Fibroblast of lung (primary cell): ENCODE measurements at places on chromosomes 4 and X. TPM values are rescaled to one million over a fixed set of nuclear protein-coding genes. Genes with fewer than 3 reads are reported as not detected.

TEC gene
- total RNA-seq = 1.5 and 5.3 TPM in 2 replicates

- H3K4me3 ChIP-seq = no peak overlapping the region
- H3K36me3 ChIP-seq = no peaks in the 10 kb centered on the region
These were observed 55.2 kb upstream of the SLIT2 start for GRCh38 chr4:20196476-20196875.

- DNase-seq = no peak
- no peaks in the 10 kb centered on the region for H3K4me1 ChIP-seq
- no peak overlapping the region for H3K4me3 ChIP-seq
- H3K27me3 ChIP-seq = no peaks in the 10 kb centered on the region
- no peak overlapping the region for H3K27ac ChIP-seq
- H3K36me3 ChIP-seq = no peaks in the 10 kb centered on the region
These were observed 740.7 kb downstream of the FAM133A start for GRCh38 chrX:94414746-94415145.

PPARGC1A gene
- 4.4 and 6.9 TPM in 2 replicates for total RNA-seq

DNA sequence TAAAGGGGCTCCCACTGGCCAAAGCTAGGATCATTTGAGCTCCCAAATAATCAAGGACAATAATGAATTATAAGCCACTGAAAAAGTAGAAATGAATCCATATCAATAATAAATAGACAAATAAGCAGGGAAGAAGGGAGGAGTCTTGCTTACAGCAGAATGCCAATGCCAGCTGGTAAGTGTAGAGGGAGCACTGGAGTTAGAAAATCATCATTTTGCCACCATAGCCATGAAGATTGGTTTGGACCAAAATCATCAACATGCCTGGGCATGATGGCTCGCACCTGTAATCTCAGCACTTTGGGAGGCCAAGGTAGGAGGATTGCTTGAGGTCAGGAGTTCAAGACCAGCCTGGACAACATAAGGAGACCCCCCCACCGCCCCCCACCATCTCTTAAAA, 20.4 kb upstream of the SH3KBP1 start:
- no peaks in the 10 kb centered on the region for H3K27me3 ChIP-seq
- no peak for DNase-seq
- H3K4me1 ChIP-seq = no peaks in the 10 kb centered on the region
- no peak overlapping the region for H3K4me3 ChIP-seq

GRCh38 chrX:30794497-30794896, 94.6 kb downstream of the TAB3 start:
- H3K4me3 ChIP-seq = no peak overlapping the region
- no peaks in the 10 kb centered on the region for H3K27me3 ChIP-seq
- no peaks in the 10 kb centered on the region for H3K36me3 ChIP-seq
- H3K4me1 ChIP-seq = no peaks in the 10 kb centered on the region
- DNase-seq = no peak
